Renal cortex interstitium (tissue), 15 donors: ENCODE measurements at places on chromosomes 13 and 19. TPM values are rescaled to one million over a fixed set of nuclear protein-coding genes. Genes with fewer than 3 reads are reported as not detected.

- no peak for DNase-seq
Measured at GRCh38 chr13:77774181-77774580, 76.7 kb downstream of the SLAIN1 start.

Gene IGFL3
- polyA plus RNA-seq, result not detected

Gene KLF2
- 25.6 TPM for polyA plus RNA-seq

Gene ZNF66
- 6.2 TPM for polyA plus RNA-seq

Gene LSR
- polyA plus RNA-seq, result 60.5 TPM
